ENCODE measurements at places on chromosomes 5 and 9. TPM values are rescaled to one million over a fixed set of nuclear protein-coding genes. Genes with fewer than 3 reads are reported as not detected.

The SAPCD2 gene
- total RNA-seq = 15.4 TPM

DNA sequence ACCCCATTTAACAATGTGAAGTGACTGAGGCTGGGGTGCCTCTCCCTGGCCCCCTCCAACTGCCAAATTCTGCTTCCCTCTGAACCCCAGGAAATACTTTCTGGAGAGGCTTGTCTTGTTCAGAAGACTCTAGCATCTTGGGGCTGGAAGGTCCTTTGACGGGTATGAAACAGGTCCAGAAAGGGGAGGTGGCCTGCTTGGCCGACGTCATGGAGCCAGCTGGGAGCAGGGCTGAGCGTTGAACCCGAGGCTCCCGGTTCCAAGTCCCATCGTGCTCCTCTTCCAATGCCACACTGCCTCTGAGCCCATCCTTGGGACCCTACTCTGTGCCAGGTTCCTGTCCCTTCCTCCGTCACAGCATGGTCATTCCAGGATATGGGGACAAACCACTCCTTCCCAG, 46.9 kb downstream of the NDST1 start:
- no peaks in the 10 kb centered on the region for H3K27me3 ChIP-seq
- no peak overlapping the region for H3K27ac ChIP-seq
- DNase-seq = no peak
- H3K4me1 ChIP-seq = no peaks in the 10 kb centered on the region
- no peaks in the 10 kb centered on the region for H3K36me3 ChIP-seq

- peak overlapping the region; percentile 25 for H3K4me3 ChIP-seq
- no peak overlapping the region for H3K27ac ChIP-seq
- DNase-seq = peak; percentile 63
These were observed 64.2 kb downstream of the KLF4 start for GRCh38 chr9:107425101-107426025.

DNA sequence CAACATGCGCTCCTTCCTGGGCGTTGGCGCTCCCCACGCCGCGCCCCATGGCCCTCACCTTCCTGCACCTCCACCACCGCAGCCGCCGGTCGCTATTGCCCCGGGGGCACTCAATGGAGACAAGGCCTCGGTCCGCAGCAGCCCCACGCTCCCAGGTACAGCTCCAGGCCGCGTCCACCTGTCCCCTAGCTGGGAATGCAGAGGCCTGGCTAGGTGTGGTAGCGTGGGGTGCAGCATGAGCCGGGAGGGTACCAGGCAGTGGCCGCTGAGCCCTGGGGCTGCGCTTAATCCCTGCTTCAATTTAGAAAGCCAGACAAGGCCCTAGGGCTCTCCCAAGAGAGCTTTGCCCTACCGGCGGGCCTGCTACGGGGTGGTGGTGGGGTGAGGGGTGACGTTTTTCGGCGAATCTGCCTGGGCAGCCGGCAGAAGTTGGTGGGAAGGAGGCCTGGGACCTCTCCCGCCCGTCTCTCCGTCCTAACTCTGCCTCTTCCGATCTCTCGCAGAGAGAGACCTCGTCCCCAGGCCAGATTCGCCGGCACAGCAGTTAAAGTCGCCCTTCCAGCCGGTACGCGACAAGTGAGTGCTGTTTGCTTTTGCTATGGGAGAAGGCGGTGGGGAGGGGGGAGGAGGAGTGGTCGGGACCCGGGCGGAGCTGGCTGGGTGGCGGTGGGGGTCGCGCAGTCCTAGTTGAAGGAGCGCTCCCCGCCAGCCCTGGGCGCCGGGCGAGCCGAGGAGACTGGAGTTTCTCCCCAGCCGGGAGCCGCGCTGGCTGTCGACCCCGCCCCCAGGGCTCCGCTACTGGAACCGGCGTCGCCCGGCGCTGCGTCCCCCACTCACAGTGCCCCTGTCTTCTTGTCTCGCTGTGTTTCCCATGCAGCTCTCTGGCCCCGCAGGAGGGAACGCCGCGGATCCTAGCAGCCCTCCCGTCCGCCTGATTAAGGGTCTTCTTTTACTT, 4.8 kb downstream of the IRX1 start:
- peaks cover 2% of the 10 kb centered on the region for H3K4me1 ChIP-seq
- H3K36me3 ChIP-seq = no peaks in the 10 kb centered on the region
- no peak overlapping the region for H3K4me3 ChIP-seq
- H3K27me3 ChIP-seq = peaks cover 86% of the 10 kb centered on the region
- DNase-seq = no peak

GRCh38 chr9:134434894-134435506, 108.7 kb downstream of the RXRA start:
- no peaks in the 10 kb centered on the region for H3K4me1 ChIP-seq
- DNase-seq = no peak
- H3K4me3 ChIP-seq = no peak overlapping the region
- H3K27me3 ChIP-seq = peaks cover 5% of the 10 kb centered on the region
- H3K27ac ChIP-seq = no peak overlapping the region

DNA sequence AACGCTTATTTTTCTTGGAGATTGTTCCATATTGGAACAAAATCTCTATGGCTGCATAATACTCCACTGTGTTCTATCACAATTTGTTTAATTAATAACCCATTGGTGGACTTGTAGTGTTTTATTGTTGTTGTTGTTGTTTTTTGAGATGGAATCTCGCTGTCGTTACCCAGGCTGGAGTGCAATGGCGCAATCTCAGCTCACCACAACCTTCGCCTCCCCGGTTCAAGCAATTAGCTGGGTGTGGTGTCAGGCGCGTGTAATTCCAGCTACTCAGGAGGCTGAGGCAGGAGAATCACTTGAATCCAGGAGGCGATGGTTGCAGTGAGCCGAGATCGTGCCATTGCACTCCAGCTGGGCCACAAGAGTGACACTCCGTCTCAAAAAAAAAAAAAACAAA, 38.7 kb downstream of the SPRY4 start:
- H3K4me1 ChIP-seq = peaks cover 4% of the 10 kb centered on the region
- no peak overlapping the region for H3K4me3 ChIP-seq
- DNase-seq = no peak
- H3K36me3 ChIP-seq = no peaks in the 10 kb centered on the region
- H3K27ac ChIP-seq = no peak overlapping the region
- no peaks in the 10 kb centered on the region for H3K27me3 ChIP-seq

The GPR151 gene
- total RNA-seq = not detected

GRCh38 chr5:54807421-54807820, 178.0 kb downstream of the ESM1 start:
- no peak for DNase-seq
- peaks cover 20% of the 10 kb centered on the region for H3K4me1 ChIP-seq
- H3K27me3 ChIP-seq = no peaks in the 10 kb centered on the region

GRCh38 chr9:13186091-13186490, 93.4 kb downstream of the MPDZ start:
- H3K36me3 ChIP-seq = no peaks in the 10 kb centered on the region
- no peak overlapping the region for H3K4me3 ChIP-seq
- H3K27ac ChIP-seq = no peak overlapping the region
- DNase-seq = no peak

DNA sequence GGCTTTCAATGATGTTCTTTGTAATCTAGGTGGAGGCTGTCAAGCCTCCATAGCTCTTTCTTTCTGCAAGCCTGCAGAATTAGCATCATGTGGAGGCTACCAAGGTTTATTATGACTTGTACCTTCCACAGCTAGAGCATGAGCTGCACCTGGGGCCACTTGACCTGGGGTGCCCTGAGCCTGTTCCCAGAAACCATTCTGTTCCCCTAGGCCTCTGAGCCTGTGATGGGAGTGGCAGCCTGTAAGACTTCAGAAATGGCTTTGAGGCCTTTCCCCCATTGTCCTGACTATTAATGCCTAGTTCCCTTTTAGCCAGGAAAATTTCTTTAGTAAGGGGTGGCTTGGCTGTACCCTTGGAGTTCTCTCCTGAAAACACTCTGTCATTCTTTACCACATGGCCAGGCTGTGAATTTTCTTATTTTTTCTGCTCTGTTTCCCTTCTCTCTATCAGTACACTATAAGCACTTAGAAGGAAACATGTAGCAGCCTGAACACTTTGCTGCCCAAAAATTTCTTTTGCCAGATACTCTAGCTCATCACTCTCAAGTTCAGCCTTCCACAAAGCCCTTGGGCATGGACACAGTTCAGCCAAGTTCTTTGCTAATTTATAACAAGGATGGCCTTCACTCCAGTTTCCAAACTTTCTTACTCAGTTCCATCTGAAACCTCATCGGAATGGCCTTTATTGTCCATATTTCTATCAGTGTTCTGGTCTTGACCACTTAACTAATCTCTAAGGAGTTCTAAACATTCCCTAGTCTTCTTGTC, 61.4 kb upstream of the NR3C1 start:
- no peaks in the 10 kb centered on the region for H3K36me3 ChIP-seq
- no peak for DNase-seq
- no peak overlapping the region for H3K4me3 ChIP-seq
- no peaks in the 10 kb centered on the region for H3K27me3 ChIP-seq
- H3K4me1 ChIP-seq = no peaks in the 10 kb centered on the region
- no peak overlapping the region for H3K27ac ChIP-seq

The SCGB3A2 gene
- not detected for total RNA-seq

DNA sequence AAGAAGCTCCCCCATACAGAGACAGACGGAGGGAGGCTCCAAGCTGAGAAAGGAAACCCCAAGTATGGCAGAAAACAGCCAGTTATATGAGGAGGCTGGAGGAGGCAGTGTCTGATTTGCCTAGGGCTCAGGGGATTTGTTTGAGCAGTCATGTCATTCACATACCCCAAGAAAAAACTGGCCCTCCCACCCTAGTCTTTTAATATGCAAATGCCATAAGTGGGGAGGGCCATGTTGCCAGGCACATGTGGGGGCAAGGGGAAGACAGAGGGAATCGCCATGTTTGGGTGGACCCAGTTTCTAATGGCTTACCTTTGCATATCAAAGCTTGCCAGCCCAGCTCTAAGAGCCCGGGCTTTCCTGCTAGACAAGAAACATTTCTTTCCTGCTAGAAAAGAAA, 1163.8 kb downstream of the TAF11L14 start:
- no peak overlapping the region for H3K27ac ChIP-seq
- H3K36me3 ChIP-seq = no peaks in the 10 kb centered on the region
- no peaks in the 10 kb centered on the region for H3K27me3 ChIP-seq
- H3K4me3 ChIP-seq = no peak overlapping the region
- no peak for DNase-seq

GRCh38 chr9:127873223-127873691, 4.2 kb downstream of the AK1 start:
- peaks cover 6% of the 10 kb centered on the region for H3K27me3 ChIP-seq
- H3K27ac ChIP-seq = no peak overlapping the region
- no peak overlapping the region for H3K4me3 ChIP-seq
- peaks cover 6% of the 10 kb centered on the region for H3K4me1 ChIP-seq
